Inflammatory macrophage treated with lipopolysaccharide for 4 hours (primary cell): ENCODE measurements at places on chromosomes 3 and 15.

GRCh38 chr3:101466465-101467309 is 46.3 kb downstream of the SENP7 start:
- no peak for DNase-seq

GRCh38 chr3:99250821-99251355 is 349.4 kb upstream of the DCBLD2 start:
- no peak for DNase-seq

- no peak for DNase-seq
These were observed 22.8 kb downstream of the C2CD4A start for GRCh38 chr15:62089616-62090015.

- DNase-seq: no peak
These were observed 252.1 kb upstream of the KCNMB2 start for GRCh38 chr3:178284181-178284580.

DNA sequence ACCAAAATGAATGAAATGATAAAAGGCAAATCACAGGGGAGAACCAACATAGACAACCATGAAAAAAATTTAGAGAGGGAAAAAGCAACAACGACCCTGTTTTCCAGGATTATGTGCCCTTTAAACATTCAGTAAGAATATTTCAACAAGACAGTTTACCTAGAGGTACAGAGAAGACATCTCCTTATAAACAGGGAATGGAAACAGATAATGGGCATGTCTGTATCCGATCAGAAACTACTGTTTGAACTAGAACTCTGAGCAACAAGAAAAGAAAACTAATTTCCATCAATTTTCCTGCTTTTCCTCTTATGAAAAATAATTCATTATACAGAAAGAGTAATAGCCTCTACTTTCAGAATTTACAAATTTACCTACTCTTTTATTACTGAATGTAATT is 39.3 kb downstream of the DLG1 start:
- DNase-seq: no peak

DNA sequence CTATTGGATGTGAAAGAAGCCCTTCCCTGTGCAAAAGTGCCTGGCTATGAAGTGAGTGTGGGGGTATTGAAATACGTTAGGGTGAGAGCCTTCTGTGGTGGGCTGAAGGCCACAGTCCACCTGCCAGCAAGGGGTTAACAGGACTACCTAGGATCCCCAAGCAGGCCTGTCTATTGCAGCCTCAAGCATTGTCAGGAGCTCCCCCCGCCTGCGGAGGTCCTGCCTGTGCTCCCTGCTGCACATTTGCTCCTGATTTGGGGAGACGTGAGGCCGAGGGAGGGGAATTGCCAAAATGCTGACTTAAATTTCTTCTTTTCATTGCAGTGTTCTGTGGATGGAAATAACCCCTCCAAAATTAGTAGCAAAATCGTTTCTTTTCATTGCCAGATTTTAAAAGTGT is 56.2 kb downstream of the GABRG3 start:
- DNase-seq: no peak

GRCh38 chr3:51968883-51969678 is 1.8 kb upstream of the PCBP4 start:
- DNase-seq: no peak

DNA sequence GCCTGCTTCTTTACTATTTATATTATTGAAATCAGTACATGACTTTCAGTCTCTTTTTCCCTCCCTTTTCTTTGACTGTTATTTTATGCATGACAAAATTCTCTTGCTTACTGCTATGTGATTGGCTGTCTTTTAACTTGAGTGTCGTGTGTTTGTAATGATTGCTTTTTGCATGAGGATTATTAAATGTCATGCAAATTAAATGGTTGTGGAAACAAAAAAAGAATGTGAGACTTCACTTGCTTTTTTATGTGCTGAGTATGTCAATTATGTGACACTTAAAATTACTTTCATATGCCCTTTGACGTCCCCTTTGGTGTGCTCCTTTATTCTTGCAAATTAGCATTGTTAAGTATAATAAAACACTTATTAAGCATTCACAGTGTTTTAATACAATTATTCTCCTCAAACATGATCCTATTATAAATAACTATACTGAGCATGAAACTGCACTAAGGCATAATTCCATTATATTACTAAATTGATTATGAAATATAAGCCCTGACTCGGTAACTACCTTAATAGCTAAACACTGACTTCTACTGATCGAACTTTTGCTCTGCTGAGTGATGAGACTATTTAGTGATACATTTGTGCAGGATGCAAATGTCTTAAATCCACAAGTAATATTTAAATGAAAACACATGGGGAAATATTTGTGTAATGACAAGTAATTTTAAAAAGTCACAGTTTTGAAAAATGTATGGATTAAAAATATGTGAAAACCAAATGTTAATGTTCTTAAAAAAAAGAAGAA is 401.7 kb downstream of the NLGN1 start:
- no peak for DNase-seq

DNA sequence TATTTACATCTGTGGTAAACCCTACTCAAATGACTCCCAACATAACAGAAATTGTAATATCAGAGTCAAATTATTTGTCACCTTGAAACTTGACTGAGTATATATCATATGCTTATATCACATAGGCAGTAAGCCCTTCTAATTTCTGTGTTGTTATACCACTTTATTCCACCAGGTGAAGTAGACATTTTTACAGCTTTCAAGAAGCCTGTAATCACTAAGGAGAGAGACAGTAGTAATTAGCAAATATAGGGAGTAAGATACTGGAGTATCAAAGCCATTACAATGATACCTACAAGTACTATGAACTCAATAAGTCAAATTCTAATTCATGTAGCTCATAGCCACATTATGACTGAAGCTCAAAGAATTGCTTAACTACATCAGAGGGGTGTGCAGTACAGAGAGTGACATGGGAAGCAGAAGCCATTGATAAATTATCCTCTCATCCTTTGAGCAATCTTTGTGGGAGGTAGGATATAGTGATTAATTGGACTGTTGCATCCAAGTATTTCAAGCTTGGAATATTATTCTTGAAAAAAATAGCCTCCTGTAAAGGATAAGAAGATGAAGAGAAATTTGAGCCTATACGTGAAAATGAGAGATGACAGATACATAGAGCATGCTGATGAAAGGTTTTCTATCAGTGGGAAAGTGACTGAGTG is 1005.9 kb downstream of the ZPLD1 start:
- DNase-seq: no peak

DNA sequence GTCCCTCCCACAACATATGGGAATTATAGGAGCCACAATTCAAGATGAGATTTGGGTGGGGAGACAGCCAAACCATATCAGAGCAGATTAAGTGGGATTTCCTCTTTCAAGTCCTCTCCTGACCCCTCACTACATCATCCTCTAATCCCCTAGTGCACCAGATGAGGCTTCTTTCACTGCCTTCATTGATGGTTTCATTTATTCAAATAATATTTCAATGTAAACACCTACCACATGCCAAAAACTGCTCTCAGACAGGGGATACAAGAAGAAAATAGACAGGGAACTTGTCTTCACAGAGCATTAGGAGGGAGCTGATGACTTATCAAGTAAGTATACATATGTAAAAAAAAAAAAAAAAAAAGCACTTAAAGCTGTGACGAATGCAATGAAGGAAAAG is 180.2 kb downstream of the NTRK3 start:
- DNase-seq: no peak

GRCh38 chr3:125115640-125116039 is 59.8 kb upstream of the HEG1 start:
- DNase-seq: no peak

- no peak for DNase-seq
These were observed 534.4 kb downstream of the EPHB1 start for GRCh38 chr3:135329479-135329878.

- DNase-seq: no peak
These were observed 51.7 kb downstream of the CLDN11 start for GRCh38 chr3:170470063-170471016.

GRCh38 chr3:177093966-177094365 is 103.3 kb downstream of the TBL1XR1 start:
- no peak for DNase-seq

DNA sequence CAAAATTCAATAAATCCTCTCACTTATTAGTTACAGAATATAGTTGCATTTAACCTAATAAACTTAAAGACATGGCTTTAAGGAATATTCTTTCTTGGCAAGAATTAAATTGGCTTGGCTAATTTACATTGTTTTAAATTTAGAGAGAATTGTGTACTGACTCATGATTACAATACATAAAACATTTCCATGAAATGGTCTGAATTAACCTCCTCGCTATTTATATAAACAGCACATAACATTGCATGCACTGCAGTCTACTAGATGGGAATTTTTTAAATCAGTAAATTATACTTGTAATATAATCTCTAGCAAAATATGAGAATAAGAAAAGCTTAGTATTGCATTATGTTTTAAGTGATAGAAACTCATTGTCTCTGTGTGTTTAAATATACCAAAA is 268.9 kb downstream of the SHOX2 start:
- no peak for DNase-seq

DNA sequence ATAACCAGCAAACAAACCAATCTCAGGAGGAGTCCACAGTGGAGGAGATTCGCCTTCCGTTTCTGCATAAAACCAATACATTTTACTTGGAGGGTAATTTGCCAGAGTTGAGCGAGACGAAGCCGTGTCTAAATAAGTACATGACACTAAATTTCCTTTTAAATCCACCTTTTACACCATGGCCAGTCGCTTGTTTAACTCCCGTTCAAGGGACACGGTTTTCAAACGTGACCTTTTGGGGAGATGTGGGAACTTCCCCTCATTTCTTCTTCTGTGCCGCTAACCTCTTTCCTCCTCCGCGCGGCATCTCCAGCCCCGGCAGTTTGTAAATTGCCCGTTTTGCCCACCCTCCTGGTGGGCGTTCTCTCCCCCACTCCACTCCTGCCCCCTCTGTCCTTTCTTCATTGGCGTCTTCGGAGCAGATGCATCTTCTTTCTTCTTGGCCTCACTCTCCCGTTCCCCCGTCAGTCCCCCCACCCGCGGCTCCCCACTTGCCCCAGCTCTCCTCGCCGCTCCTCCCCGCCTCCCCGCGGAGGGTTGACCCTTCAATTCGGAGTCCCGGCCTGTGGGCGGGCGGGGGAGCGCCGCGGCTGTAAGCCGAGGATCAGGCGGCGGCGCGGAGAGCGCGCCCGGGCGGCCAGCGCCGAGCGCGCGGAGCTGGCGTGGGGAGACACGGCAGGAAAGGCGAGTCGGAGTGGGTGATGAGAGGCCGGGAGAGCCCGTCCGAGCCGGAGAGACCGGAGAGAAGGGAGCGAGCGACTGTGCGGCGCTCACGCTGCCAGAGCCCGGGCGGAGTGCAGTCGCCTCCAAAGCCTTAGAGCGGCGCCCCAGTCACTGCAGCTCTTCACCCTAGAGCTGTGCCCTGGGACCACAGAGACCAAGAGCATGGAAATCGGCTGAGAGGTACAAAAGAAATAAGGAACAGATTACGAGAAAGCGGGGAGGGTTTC is at the start of gene NLGN1:
Gene NLGN1 (plus strand): TSS at position 584 of the 950 bp plus-strand sequence.
- peak; percentile 21 for DNase-seq

DNA sequence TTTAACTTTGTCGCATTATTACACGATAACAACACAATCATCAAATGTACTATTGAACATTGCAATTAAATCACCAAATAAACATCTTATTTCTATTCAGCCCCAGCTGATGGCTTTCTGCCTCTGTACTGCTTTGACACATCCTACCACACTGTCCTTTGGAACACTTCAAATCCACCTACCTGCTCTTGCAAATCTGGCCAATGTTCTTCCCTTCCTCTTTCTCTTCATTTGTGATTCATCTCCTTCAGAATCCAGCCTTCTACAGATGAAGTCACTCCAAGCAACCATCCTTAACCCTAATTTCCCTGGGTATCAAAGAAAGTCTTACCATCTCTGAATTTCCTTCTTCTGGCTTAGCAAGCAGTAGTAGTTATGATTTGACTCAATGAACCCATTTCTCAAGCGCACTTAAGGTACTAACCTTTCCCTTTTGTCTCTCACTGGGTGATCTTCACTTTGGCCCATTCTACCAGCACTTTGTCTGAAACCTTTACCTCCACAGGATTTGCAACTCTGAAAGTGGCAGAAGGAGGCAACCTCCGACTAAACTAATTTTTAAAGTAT is 502.9 kb downstream of the FOXP1 start:
- DNase-seq: peak; percentile 17

DNA sequence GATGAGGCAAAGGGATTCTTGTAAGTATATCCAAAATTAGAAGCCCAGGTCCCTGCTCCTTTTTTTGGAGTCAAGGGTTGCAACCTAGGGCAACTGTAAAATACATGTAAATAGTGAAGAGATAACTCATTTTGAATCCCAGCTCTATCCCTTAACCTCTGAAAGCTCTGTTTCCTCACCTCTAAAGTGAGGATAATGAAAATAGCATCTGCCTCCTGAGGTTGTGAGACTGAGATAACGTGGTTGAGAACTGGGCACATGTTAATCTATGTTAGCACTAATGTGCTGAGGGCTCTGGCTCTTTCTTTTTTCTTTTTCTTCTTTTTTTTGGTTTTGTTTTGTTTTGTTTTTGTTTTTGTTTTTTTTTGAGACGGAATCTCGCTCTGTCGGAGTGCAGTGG is 4.8 kb upstream of the NKTR start:
- DNase-seq: no peak

DNA sequence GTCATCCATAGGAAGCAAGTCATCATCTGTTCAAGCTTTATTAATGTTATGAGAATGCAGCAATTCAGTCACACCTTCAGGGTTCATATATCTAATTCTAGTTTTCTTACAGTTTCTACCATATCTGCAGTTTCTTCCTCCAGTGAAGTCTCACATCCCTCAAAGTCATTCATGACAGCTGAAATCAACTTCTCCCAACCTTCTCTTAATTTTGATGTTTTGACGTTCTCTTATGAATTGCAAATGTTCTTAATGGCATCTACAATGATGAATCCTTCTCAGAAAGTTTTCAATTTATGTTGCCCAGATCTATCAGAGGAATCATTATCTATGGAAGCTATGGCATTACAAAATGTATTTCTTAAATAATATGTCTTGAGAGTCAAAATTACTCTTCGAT is 210.4 kb upstream of the ZBTB20 start:
- no peak for DNase-seq

DNA sequence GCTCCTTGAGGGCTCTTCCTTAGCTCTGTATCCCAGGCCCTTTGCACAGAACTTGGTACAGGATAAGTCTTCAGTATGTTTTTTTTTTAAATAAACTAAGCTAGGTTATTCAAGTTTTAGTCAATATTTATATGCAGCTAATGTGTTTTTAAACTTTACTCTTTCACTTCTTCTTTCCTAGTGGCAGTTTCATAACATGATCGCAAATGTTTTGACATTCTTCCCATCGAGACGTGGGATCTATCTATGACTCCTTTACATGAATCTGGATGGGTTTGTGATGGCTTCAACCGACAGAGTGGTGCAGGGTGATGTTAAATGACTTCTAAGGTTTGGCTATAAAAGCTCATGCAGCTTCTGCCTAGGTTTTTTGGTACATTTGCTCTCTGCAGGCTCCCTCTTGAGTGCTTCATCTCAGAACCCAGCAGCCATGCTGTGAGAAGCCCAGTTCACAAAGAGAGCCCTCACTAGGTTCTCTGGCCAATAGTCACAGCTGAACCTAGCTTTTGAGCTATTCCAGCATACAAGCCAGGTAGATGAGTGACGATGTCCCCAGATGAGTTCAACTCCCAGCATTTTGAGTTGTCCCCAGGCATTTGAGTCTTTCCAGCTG is 13.5 kb upstream of the MECOM start:
- peak; percentile 42 for DNase-seq
